ENCODE measurements at places on chromosomes 4 and X.

DNA sequence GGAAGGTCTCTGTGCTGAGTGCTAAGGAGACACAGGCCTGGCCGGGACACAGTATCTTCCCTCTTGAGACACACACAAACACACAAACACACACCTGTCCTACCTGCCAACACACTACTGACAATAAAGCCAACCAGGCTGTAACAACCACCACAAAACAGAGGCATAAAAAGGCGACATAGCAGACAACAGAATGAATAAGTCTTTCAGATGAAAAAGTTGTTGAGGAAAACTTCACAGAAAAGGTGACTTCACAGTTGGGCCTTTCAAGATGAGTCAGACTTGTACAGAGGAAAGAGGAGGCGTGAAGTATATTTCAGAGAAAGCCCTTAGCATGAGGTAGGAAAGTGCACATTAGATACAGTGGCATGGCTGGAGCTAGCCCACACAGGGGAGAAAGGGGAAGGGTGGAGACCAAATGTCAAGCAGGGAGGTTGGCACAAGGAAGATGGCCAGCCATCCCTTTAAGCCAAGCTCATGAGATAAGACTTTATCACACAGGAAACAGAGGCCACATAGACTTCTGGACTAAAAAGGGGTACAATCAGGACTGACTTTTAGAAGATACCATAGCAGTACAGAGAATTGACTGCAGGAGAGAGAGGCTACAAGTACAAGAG, 54.0 kb downstream of the SLC9A7 start:
- peak; percentile 64 for DNase-seq

DNA sequence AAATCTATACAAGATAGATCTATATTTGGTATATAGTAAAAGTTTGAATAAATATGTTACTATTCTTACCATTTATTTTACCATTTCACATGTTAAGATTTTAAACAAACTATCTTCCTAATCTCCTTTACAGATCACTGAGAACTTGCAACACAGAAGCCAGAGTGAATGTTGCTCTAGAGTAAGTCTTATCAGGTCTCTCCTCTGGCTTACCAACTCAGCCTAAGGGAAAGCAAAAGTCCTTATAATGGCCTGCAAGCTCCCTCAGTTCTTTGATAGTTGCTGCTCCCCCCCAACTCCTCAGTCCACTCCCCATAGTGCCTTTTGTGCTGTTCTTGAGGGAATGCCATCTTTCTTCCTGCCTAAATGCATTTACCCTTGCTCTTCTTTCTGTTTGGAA, 25.7 kb upstream of the SLC7A11 start:
- DNase-seq, result no peak

DNA sequence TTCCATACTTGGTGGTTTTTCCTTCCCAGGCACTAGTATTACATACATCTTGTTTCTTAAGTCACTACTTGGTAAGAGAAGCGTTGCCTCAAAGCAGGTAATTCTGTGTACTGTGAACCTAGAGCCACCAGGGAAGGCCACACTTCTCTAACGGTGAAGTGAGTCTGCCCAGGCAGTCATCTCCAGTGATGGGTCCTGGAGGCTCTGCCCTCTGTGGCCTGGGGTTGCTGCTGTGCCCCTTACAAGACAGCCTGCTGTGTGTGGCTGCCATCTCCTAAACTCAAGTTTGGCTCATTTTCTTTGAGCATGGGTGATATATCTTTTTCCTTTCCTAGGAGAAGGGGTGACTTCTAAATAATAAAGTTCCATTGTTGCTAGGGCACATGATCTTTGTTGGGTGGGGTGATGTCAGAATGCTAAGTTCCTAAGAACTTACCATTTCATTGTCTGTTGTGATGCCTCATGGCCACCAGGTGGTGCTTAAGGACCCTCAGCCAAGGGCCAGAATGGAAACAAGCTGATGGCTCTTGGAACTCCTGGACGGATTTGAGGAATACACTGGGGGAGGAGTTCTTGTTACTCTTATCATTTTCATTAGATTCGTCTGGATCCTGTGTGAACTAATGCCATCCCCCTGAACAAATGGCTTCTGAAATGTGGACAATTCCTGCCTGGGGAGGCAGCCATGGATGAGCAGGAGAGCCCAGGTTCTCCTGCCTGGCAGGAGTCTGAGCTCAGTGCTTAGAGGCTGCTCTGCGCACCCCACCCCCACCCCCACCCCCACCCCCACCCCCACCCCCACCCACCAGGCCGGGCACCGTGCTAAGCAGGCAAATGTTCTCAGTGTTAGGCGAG, 41.1 kb upstream of the WDR1 start:
- peak; percentile 70 for DNase-seq

- no peak for DNase-seq
Measured at GRCh38 chr4:3320361-3321023, 27.7 kb downstream of the RGS12 start.

DNA sequence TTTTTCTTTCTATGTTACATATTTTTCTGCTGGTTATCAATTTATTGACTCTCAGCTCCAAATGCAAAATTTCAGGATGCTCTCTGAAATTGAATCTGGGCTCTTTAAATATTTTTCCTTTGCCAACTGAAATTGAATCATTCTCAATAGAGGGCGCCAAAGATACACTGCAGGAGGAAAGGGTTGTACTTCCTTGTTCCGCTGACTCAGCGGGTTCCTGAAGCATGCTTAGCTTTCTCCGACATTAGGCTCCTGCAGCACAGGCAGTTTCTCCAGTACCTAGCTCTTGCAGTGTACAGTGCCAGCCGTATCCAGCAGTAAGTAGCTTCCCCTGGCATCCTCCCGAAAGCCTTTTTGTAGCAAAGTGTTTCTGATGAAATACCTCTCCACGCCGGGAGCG, 28.8 kb upstream of the CFAP47 start:
- DNase-seq, result peak; percentile 48

DNA sequence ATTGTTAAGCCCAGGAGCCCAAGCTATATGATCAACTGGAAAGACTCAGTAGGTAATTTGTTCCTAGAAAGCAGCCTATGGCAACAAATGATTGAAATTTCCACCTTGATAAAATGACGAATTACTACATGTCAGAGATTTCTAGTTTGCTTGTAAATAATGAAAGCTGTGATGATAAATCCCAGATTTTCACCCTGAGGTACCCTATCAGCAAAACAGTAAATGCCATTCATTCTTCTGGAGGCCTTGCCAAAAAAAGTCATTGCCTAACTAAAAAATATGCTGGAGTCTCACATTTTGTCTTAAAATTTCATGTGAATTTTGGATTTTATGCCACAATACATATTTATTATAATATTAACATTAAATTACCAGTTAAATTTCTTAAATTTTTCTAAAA, 71.3 kb downstream of the PPEF2 start:
- no peak for DNase-seq

- no peak for DNase-seq
Measured at GRCh38 chrX:148784137-148784536, 283.7 kb downstream of the AFF2 start.

- DNase-seq, result no peak
Measured at GRCh38 chr4:88957570-88957969, 99.4 kb downstream of the FAM13A start.

GRCh38 chr4:184893801-184894571, 68.2 kb upstream of the ACSL1 start:
- no peak for DNase-seq

GRCh38 chr4:109648266-109648996, 54.8 kb downstream of the CASP6 start:
- no peak for DNase-seq

GRCh38 chr4:74674750-74675149, 119.6 kb downstream of the BTC start:
- no peak for DNase-seq

DNA sequence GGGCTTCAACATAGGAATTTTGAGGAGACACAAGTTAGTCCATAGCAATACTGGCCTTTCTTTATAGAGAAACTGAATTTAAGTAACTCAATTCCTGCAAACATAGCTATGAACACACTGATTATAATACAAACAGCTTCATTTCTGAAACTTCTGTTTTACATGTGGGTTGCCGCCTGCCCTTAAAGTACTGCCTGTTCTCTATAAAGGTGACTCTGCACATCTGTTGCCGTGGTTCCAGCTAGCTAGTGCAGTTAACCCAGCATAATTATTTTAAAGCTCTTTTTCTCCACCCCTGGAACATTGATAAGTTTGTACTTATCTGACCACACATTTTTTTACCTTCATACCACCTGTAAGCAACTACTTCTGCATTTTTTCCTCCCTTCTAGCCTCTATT, 177.6 kb downstream of the NWD2 start:
- DNase-seq, result no peak

DNA sequence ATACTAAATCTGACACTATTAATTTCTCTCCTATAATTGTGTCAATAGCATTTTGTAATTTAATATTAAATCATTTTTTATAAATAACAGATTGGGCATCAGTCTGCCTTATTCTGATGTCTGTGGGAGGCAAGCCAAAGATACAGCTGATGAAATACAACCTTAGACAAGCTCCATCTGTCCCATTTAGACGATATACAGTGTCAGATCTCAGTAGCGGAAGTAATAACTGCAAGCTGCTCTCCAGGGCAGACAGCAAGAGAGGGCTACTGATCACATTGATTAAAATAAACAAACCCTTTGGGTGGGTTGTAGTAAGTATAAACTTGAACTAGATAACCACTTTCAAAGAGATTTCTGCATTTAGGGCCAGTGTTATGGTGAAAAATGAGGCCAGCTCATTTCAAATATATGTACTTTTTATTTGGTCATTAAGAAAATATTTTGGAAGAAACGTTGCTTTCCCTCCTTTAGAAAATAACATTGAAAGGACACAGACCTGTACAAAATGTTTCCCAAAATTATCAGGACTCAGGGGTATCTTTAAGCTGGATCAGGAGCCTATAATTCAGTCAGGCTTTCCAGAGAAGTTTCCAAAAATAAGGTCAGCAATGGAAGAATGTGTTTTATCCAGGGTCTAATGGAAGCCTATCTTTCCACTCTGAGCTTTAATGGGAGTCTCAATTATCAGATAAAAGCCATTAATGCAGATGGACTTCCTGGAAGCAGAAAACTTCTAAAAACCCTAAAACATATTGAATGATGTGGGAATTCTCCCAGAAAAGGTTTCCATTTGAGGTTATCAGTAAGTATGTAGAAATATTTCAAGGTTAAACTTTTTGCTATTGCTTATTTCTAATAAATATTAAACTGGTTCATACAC, 1028.8 kb upstream of the IGFBP7 start:
- DNase-seq, result no peak

GRCh38 chr4:173281406-173282255, 52.5 kb downstream of the HMGB2 start:
- no peak for DNase-seq

- DNase-seq, result peak; percentile 44
Measured at GRCh38 chr4:131093303-131093702, 1997.4 kb downstream of the C4orf33 start.

- DNase-seq, result peak; percentile 51
Measured at GRCh38 chr4:183834252-183834651, 70.9 kb upstream of the STOX2 start.

Data from bronchial epithelial cell (primary cell).